Activated naive CD8-positive, alpha-beta T cell treated with anti-CD3 and anti-CD28 coated beads for 36 hours (primary cell): ENCODE measurements at places on chromosomes 6 and 20.

- no peak for DNase-seq
- peaks cover 9% of the 10 kb centered on the region for H3K27me3 ChIP-seq
- peaks cover 4% of the 10 kb centered on the region for H3K4me1 ChIP-seq
- H3K4me3 ChIP-seq = no peak overlapping the region
- no peak overlapping the region for H3K27ac ChIP-seq
Measured at GRCh38 chr20:38172408-38172807, 7.3 kb upstream of the TGM2 start.

DNA sequence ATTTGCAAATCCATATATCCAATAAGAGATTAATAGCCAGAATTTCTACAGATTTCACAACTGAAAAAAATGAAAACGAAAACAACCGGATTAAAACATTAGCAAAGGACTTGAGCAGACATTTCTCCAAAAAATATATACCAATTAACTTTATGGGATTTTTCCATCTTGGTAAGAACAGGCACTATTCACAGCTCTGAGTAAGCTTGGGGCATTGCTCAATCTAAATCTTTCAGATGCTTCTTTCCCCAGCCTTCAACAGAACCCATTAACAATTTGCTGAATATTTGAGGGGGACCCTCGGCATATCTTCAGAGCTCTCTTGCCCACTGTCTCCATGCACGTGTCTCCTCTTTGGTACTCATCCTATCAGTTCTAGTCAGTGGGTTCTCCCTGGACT is 111.7 kb upstream of the CD93 start:
- no peak overlapping the region for H3K27ac ChIP-seq
- DNase-seq = no peak
- peaks cover 9% of the 10 kb centered on the region for H3K27me3 ChIP-seq
- no peaks in the 10 kb centered on the region for H3K36me3 ChIP-seq
- no peak overlapping the region for H3K4me3 ChIP-seq

GRCh38 chr6:36642913-36643817 is 35.3 kb upstream of the CDKN1A start:
- H3K4me1 ChIP-seq = no peaks in the 10 kb centered on the region
- H3K27me3 ChIP-seq = no peaks in the 10 kb centered on the region
- no peak overlapping the region for H3K27ac ChIP-seq

DNA sequence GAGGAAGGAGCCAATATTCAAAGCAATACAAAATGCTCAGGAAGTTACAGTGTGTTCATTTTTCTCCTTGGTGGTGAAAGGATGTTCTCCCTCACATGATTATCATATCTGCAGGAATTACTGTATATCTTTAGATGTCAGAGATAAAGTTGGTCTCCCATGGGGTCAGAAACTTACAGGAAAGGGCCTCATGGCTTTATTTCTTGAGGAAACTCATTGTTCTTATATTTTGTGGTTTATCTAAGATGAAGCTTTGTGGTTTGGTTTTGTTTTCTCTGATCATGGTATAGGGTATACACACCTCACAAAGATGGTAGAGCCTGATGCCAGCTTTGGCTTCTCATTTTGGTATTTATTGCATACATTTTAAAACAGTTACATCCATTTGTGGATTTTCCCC is 100.5 kb upstream of the STXBP5 start:
- no peak overlapping the region for H3K4me3 ChIP-seq
- H3K27ac ChIP-seq = no peak overlapping the region
- H3K36me3 ChIP-seq = no peaks in the 10 kb centered on the region
- peaks cover 20% of the 10 kb centered on the region for H3K4me1 ChIP-seq
- no peaks in the 10 kb centered on the region for H3K27me3 ChIP-seq

GRCh38 chr20:17077030-17077429 is 149.8 kb upstream of the PCSK2 start:
- H3K4me3 ChIP-seq = no peak overlapping the region
- DNase-seq = no peak
- H3K4me1 ChIP-seq = no peaks in the 10 kb centered on the region
- no peaks in the 10 kb centered on the region for H3K36me3 ChIP-seq

- H3K4me3 ChIP-seq = no peak overlapping the region
- peaks cover 4% of the 10 kb centered on the region for H3K4me1 ChIP-seq
- H3K27me3 ChIP-seq = peaks cover 4% of the 10 kb centered on the region
- H3K36me3 ChIP-seq = peaks cover 2% of the 10 kb centered on the region
- no peak for DNase-seq
Measured at GRCh38 chr20:20744170-20744725, 31.8 kb upstream of the RALGAPA2 start.

- DNase-seq = peak; percentile 57
- peaks cover 24% of the 10 kb centered on the region for H3K4me1 ChIP-seq
- H3K27ac ChIP-seq = peak overlapping the region; percentile 54
- H3K36me3 ChIP-seq = no peaks in the 10 kb centered on the region
Measured at GRCh38 chr6:21596145-21596948, 2.8 kb downstream of the SOX4 start.

DNA sequence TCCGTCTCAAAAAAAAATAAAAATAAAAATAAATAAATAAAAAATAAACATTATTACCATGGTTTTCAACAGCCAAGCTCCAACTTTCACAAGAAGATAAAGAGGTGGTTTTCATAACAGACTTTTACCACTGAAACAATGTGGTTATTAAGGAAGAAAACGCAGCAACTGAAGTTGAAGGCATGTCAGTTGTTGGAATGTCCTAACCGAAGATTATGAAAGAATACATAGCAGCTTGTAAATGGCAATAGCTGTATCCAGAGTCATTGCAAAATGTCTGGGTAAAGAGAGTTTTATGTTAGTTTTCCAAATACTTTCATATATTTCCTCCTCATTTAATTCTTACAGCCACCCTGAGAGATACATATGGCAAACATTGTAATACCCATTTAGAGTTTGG is 161.6 kb upstream of the MARCKS start:
- no peak for DNase-seq
- H3K36me3 ChIP-seq = no peaks in the 10 kb centered on the region
- no peak overlapping the region for H3K27ac ChIP-seq
- no peaks in the 10 kb centered on the region for H3K27me3 ChIP-seq

DNA sequence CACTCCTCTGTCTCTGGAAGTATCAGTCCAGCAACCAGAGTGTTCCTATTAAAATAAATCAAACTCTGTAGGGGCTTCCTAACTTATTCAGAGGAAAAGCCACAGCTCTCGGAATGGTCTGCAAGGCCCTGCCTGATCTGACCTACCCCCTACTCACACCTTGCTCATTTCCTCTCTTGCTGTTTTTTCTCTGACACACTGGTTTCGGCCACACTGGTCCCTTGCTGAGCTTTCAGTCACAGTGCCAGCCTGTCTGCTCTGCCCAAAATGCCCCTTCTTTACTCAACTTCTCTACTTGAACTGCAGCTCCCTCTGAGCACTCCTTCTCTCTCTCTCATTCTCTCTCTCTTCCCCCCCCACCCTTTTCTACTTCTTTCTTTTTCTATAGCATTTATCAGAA is 430.2 kb downstream of the UTRN start:
- peaks cover 8% of the 10 kb centered on the region for H3K4me1 ChIP-seq
- no peaks in the 10 kb centered on the region for H3K27me3 ChIP-seq
- no peak overlapping the region for H3K4me3 ChIP-seq

GRCh38 chr6:142735204-142735603 is 209.8 kb downstream of the HIVEP2 start:
- peaks cover 14% of the 10 kb centered on the region for H3K4me1 ChIP-seq
- no peak overlapping the region for H3K4me3 ChIP-seq
- H3K36me3 ChIP-seq = peaks cover 7% of the 10 kb centered on the region
- no peak for DNase-seq
- no peak overlapping the region for H3K27ac ChIP-seq

GRCh38 chr6:105587349-105588122 is 184.7 kb upstream of the PREP start:
- DNase-seq = no peak
- peaks cover 20% of the 10 kb centered on the region for H3K4me1 ChIP-seq
- peaks cover 1% of the 10 kb centered on the region for H3K36me3 ChIP-seq
- H3K27ac ChIP-seq = peak overlapping the region; percentile 67
- H3K27me3 ChIP-seq = no peaks in the 10 kb centered on the region

GRCh38 chr6:157628463-157628862 is 194.6 kb upstream of the SNX9 start:
- peaks cover 7% of the 10 kb centered on the region for H3K4me1 ChIP-seq
- H3K4me3 ChIP-seq = no peak overlapping the region
- no peaks in the 10 kb centered on the region for H3K27me3 ChIP-seq
- no peak overlapping the region for H3K27ac ChIP-seq
- DNase-seq = no peak
